Iris pigment epithelial cell (primary cell): ENCODE measurements at places on chromosomes 13 and 19.

- peak; percentile 10 for DNase-seq
Observed at GRCh38 chr13:42524487-42525034, 49.4 kb upstream of the TNFSF11 start.

DNA sequence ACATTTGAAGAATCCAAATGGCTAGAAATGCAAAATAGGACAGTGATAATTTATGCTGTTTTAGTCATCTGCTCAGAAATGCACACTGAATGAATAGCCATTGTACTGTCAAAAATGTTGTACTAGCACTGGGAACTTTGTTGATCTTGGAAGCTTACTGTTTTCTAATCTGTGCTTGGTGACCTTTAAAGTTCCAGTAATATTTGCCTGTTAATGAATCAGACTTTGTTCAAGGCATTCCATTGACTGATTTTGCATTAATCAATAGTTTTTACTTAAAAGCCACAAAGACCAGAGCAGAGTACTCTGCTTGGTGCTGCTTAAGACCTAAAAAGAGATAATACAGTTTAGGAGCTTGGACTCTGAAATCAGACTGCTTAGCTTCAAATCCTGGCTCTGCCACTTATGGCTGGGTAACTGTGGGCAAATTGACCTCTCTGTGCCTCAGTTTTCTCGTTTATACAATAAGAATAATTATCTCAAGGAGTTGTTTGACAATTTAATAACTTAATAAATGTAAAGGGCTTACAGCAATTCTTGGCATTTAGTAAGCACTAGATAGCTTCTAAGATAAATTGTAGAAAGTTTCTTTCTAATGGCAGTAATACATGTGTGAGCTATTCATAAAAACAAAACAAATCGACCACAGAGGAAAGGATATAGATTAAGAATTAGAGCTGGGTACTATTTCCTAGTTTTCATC, 4.6 kb upstream of the SLAIN1 start:
- no peak for DNase-seq

DNA sequence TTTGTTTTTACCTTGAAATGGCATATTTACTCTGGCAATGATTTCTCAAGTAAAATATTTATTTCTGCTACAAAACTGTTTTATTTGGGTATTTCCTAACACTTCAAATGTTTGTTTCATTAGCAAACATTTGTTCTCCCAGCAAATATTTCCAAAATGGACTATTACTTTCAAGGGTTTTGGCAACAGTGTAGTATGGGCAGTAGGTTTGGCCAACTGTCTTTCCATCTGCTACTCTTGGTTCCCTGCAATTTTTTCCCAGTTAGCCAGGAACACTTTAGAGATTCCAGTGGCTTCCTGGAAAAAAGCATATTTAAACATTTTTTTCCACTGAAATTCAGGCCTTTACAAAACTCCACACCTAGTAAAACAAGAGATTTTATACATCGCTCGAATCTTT, 466.6 kb downstream of the SLITRK6 start:
- DNase-seq, result no peak

DNA sequence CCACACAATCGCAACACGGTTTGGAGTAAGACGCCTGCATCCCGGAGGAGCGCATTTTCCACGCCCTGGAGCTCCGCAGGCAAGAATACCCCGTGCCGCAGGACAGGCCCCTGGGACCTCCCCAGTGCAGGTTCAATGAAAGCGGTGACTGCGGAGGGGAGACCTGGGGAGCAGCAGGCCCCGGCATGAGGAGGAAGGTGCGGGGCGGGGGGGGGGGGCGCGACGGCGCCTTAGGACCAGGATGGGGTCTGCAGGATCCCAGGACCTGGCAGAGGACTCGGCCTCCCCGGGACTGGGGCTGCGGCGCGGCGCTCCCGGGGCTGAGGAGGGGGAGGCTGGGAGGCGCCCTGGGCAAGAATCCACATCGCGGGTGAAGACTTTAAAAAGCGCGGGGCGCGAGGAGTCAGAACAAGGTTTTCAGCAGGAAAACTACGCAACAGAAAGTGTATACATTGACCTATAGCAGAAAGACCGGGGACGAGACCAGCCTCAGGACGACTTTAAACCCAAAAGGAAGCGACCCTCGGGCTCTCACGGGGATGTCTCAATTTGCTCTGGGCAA, 432 bp downstream of the ZNF611 start:
- DNase-seq, result peak; percentile 11

GRCh38 chr13:110317496-110318195, 10.6 kb downstream of the COL4A2 start:
- no peak for DNase-seq

DNA sequence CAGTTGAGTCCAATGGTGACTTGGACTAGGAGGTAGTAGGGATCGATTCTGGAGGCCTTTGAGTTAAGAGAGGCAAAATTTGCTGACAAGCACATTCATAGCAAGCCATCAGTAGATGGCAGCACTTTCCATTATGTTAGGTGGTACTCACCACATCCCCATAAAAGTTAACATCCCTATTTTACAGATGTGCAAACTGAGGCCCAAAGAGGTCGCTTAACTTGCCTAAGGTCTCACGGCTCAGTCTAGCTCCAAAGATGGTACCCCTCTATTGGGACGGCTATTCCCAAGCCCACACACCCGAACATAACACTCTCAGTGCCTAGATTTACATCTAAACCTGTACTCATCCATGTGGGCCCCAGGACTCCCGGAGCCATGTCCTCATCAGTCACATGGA, 21.5 kb upstream of the FOSB start:
- no peak for DNase-seq

DNA sequence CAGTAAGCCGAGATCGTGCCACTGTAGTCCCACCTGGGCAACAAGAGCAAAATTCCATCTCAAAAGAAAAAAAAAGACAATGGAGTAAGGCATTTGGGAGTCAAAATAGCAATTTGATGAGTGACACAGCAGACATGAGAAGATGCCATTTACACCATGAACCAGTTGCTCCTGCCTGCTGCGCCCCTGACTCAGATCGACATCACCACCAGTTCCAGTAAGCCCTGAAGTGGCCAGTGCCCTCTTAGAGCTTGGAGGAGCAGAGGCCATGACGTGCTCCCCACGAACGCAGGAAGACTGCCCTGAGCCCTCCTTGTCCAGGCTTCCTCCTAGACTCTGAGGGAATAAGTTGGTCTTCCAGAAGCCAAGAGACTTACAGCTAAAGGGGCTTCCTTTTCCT, 339.2 kb downstream of the MYO16 start:
- no peak for DNase-seq

GRCh38 chr19:21610341-21610740, 104.9 kb downstream of the ZNF429 start:
- DNase-seq, result no peak

GRCh38 chr13:102687520-102687919, 7.3 kb downstream of the METTL21C start:
- no peak for DNase-seq

DNA sequence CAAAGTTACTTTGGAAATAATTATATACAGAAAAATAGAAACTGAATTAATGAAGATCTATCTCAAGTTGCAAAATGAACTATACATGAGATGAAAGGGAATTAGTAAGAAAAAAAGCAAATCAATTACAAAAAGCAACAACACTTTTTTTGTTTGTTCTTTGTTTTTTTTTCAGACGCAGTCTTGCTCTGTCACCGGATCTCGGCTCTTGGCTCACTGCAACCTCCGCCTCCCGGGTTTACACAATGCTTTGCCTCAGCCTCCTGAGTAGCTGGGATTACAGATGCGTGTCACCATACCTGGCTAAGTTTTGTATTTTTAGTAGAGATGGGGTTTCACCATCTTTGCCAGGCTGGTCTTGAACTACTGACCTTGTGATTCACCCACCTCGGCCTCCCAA, 2.2 kb downstream of the ZNF415 start:
- DNase-seq, result peak; percentile 17

DNA sequence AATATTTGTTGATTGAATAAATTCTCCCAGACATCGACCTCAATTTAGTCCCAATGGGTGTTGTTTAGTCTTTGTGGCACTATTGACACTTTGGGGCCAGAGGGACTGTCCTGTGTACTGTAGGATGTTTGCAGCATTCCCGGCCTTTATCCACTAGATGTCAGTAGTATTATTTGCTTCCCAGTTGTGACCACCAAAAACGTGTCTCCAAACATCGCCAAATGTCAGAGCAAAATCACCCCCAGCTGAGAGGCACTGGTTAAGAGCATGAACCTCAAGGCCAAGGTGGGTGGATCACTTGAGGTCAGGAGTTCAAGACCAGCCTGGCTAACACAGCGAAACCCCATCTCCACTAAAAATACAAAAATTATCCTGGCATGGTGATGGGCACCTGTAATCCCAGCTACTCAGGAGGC, 15.4 kb downstream of the NLRP12 start:
- DNase-seq, result peak; percentile 50

GRCh38 chr13:38538422-38538821, 148.5 kb upstream of the FREM2 start:
- no peak for DNase-seq

GRCh38 chr13:108760541-108760940, 131.1 kb downstream of the MYO16 start:
- no peak for DNase-seq

DNA sequence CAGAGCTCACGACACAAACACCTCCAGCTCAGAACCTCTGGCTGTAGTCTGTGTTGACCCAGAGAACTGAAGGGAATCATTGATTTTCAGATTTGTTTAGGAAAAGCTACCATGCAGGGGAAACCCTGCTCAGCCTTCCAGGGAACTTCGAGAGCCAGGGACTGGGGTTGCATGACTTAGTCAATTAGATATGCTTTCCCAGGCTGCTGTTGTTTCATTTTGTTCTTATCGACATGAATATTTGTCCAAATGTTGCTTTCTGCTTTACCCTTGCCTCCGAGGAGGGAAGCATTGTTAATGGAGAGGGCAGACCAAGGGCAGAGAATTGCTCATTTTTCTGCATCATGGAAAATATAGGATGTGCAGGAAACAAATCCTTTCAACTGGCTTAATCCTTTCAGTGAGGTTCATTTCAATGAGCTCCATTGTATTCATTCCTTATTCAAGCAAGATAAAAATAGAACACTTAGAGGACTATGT, 82.5 kb downstream of the KLF5 start:
- peak; percentile 28 for DNase-seq

DNA sequence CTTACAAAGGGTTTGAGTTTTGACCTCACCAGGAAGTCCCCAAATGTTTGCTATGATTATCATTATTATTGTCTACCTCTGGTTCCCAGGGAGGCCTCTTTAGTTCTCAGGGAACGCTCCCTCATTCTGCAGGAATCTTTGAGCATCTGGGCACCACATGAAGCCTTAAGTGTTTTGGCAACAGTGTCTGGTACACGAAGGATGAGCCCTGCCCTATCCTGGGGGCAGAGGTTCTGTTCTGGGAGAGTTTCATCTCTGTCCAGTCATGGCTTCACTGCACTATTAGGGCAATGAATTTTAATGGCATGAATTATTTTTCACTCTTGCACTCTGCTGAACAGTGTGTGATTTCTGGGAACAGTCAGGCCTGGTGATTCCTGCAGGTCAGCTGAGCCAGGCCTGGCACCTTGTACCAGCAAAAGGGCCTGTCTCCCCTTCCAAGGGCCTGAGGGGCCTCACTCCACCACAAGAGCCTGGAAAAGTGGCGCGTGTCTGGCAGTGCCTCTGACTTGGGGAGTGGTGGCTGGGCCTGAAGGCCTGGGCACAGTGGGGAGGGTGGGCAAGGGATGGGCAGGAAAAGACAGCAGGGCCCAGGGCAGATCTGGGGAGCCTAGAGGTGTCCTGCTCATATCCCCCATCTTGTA, 4.6 kb downstream of the FAM187B start:
- no peak for DNase-seq

DNA sequence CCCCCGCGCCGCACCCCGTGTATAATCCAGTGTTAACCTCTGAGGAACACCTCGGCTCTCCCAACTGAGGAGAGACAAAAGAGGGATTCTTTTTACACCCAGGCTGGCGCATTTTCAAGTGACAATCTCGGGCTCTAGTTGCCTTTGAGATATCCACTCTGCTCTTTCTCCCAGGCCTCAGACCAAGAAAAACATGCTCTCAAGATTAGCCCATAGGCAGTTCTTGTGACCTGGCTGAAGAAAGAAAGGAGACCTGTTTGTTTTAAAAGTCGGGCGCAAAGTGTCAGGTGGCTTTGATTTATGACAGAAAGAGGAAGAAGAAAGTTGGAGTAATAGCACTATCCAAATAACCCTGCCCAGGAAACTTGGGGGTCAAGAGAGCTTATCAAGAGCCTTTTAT, 27.3 kb downstream of the SHISA2 start:
- DNase-seq, result no peak

- no peak for DNase-seq
Observed at GRCh38 chr13:110062077-110062776, 244.7 kb downstream of the COL4A1 start.

DNA sequence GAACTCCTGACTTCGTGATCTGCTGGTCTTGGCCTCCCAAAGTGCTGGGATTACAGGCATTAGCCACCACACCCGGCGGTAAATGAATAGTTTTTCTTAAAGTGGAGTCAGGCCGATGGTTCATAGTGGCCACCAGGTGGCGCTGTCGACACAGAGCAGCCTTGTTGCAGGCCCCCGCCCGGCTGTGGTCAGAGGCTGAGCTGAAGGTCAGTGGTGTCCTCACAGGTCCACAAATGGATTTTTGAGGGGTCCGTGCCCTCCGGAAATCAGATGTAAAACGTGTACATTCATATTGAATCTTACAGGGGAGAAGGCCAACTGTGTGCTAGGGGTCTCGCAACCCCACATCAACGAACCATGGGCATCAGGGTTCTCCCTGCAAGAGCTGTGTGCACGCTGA, 13.4 kb upstream of the WDR18 start:
- DNase-seq, result no peak

DNA sequence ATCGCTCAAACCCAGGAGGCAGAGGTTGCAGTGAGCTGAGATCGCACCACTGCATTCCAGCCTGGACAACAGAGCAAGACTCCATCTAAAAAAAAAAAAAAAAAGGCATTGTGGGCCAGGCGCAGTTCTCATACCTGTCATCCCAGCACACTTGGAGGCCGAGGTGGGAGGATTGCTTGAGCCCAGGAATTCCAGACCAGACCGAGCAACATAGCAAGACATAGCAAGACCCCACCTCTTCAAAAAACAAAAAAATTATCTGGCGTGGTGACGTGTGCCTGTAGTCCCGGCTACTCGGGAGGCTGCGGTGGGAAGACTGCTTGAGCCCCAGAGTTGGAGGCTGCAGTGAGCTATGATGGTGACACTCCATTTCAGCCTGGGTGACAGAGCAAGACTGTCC, 18.0 kb downstream of the PIP5K1C start:
- DNase-seq, result no peak
